ENCODE measurements at places on chromosomes 1 and 21.

- no peaks in the 10 kb centered on the region for H3K36me3 ChIP-seq
- H3K4me1 ChIP-seq = no peaks in the 10 kb centered on the region
- DNase-seq = no peak
- H3K27ac ChIP-seq = no peak overlapping the region
These were observed 205.6 kb upstream of the GJB5 start for GRCh38 chr1:34549199-34549598.

- no peak overlapping the region for H3K4me3 ChIP-seq
- H3K4me1 ChIP-seq = 0 out of 2 replicates have a peak, but pooled peaks cover 6% of the 10 kb centered on the region
- H3K36me3 ChIP-seq = no peaks in the 10 kb centered on the region
- no peaks in the 10 kb centered on the region for H3K27me3 ChIP-seq
- no peak for DNase-seq
- no peak overlapping the region for H3K27ac ChIP-seq
These were observed 4.1 kb downstream of the DNAI4 start for GRCh38 chr1:66920543-66920942.

DNA sequence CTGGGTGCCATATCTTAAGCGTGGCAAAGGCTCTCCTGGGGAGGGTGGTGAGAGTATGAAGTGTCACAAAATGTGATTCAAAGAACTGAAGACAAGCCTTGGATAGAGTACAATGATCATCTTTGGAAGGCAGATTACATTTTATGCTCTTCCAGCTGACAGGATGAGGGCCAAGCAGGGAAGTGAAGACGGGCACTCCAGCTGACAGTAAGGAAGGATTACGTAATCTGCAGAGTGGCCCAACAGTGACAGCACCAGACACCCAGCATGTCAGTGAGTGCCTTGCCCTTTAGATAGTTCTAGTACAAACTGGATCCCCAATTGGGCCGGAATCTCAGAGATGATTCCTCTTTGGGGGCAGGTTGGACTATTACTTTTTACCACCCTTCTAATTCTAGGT is 52.7 kb downstream of the UBE2T start:
- H3K27me3 ChIP-seq = peaks cover 4% of the 10 kb centered on the region
- peaks cover 2% of the 10 kb centered on the region for H3K4me1 ChIP-seq
- no peaks in the 10 kb centered on the region for H3K36me3 ChIP-seq
- no peak overlapping the region for H3K4me3 ChIP-seq
- DNase-seq = no peak
- no peak overlapping the region for H3K27ac ChIP-seq

- H3K27ac ChIP-seq = no peak overlapping the region
- no peak for DNase-seq
- H3K4me1 ChIP-seq = no peaks in the 10 kb centered on the region
- H3K4me3 ChIP-seq = no peak overlapping the region
- no peaks in the 10 kb centered on the region for H3K27me3 ChIP-seq
These were observed 103.3 kb downstream of the WDR3 start for GRCh38 chr1:118032883-118033282.

DNA sequence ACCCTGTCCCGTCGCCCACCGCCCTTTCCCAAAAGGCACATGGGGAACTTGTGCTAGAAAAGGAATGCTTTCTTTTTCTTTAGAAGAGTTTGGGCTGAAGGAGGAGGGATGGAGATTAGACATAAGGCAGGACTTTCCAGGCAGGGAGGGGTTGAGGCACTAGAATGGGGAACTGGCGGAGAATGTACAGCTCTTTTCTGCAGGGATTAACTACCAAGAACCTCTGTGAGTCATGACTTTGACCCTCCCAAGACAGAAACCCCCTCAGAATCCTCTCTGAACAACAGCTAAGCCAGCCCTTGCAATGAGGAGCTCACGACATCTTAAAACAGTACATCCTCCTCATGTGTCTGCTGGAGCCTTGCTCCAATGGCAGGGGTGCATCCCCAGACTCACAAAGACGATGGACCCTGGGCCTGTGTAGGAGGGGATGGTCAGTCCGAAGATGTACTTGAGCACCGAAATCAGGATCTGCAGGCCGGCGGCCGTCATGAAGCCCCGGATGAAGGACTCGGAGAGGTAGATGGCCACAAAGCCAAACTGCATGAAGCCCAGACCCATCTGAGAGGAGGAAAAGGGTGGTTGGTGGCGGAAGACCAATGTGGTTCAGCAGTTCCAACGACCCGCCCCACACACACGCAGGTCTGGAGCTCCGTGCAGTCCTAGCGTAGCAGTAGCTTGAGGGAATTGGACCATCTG is 13.6 kb downstream of the SLC26A9 start:
- no peak overlapping the region for H3K4me3 ChIP-seq
- H3K27ac ChIP-seq = no peak overlapping the region
- H3K27me3 ChIP-seq = 0 out of 2 replicates have a peak, but pooled peaks cover 4% of the 10 kb centered on the region
- DNase-seq = no peak

GRCh38 chr1:214506972-214507431 is 44.4 kb downstream of the PTPN14 start:
- no peak for DNase-seq
- no peaks in the 10 kb centered on the region for H3K4me1 ChIP-seq
- no peaks in the 10 kb centered on the region for H3K36me3 ChIP-seq

DNA sequence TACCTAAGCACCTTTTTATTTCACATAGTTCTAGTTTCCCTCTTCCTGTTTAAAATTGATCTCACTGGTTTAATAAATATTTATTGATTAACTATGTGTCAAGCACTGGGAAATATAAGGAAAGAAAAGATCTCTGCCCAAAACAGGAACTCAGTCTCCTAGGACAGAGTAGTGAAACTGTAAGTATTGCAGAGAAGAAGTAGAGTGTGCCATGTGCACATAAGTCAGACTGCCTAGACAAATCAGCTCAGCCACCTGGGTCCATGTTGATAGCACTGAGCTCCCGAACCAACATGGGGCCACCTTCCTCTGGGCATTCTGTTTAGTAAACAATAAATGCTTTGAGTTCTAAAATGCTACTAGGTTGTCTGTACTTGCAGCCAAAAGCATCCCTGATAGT is 9.8 kb upstream of the SSX2IP start:
- H3K4me3 ChIP-seq = no peak overlapping the region
- no peak overlapping the region for H3K27ac ChIP-seq
- H3K4me1 ChIP-seq = no peaks in the 10 kb centered on the region
- no peaks in the 10 kb centered on the region for H3K36me3 ChIP-seq
- H3K27me3 ChIP-seq = no peaks in the 10 kb centered on the region

GRCh38 chr1:107149946-107150345 is 9.1 kb downstream of the NTNG1 start:
- no peak for DNase-seq
- no peak overlapping the region for H3K4me3 ChIP-seq
- no peaks in the 10 kb centered on the region for H3K27me3 ChIP-seq
- H3K4me1 ChIP-seq = no peaks in the 10 kb centered on the region

GRCh38 chr1:5648410-5649165 is 343.6 kb downstream of the NPHP4 start:
- no peak for DNase-seq
- no peak overlapping the region for H3K27ac ChIP-seq
- H3K36me3 ChIP-seq = no peaks in the 10 kb centered on the region
- H3K4me1 ChIP-seq = no peaks in the 10 kb centered on the region

GRCh38 chr1:64530969-64531692 is 61.2 kb downstream of the CACHD1 start:
- DNase-seq = no peak
- no peak overlapping the region for H3K4me3 ChIP-seq
- no peak overlapping the region for H3K27ac ChIP-seq
- H3K27me3 ChIP-seq = no peaks in the 10 kb centered on the region
- H3K36me3 ChIP-seq = no peaks in the 10 kb centered on the region

- no peaks in the 10 kb centered on the region for H3K27me3 ChIP-seq
- no peak overlapping the region for H3K4me3 ChIP-seq
- H3K27ac ChIP-seq = no peak overlapping the region
- no peaks in the 10 kb centered on the region for H3K4me1 ChIP-seq
- no peaks in the 10 kb centered on the region for H3K36me3 ChIP-seq
These were observed 479 bp upstream of the SNX7 start for GRCh38 chr1:98660940-98661543.

GRCh38 chr21:26776310-26777021 is 68.7 kb downstream of the ADAMTS1 start:
- H3K4me3 ChIP-seq = no peak overlapping the region
- no peaks in the 10 kb centered on the region for H3K36me3 ChIP-seq
- no peak overlapping the region for H3K27ac ChIP-seq
- no peaks in the 10 kb centered on the region for H3K27me3 ChIP-seq
- no peaks in the 10 kb centered on the region for H3K4me1 ChIP-seq

- H3K4me1 ChIP-seq = no peaks in the 10 kb centered on the region
- H3K36me3 ChIP-seq = no peaks in the 10 kb centered on the region
- H3K4me3 ChIP-seq = no peak overlapping the region
- H3K27me3 ChIP-seq = no peaks in the 10 kb centered on the region
These were observed 5.1 kb upstream of the TFAP2E start for GRCh38 chr1:35567947-35568558.

All from MM.1S (cell line).